CD4-positive, alpha-beta T cell treated with Interleukin-15 for 4 hours (primary cell): ENCODE measurements at places on chromosomes 1 and 21.

DNA sequence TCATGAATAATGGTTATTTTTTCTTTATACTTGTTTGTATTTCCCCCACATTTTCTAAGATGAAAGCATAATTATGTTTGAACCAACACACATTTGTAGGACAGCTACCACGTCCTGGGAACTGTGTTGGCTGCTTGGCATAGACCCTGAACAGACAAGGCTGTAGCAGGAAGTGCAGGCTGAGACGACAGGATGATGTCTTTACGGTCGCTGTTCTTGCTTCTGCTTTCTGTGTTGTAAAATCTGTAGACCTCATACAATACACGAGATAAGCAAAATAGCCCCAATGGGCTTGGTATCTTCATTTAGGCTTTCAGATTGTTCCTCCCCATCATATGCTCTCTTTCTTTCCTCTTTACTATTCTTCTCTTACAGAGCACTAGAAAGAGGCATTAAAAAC lies 23.3 kb upstream of the OTUD3 start:
- no peak for DNase-seq

- no peak for DNase-seq
These were observed 801.1 kb upstream of the CXADR start for GRCh38 chr21:16711757-16712156.

GRCh38 chr1:54811066-54811465 lies 9.9 kb upstream of the TTC22 start:
- DNase-seq: no peak

- DNase-seq: no peak
These were observed 1.2 kb upstream of the KCNE1 start for GRCh38 chr21:34513129-34513675.

GRCh38 chr1:66758241-66758755 lies 6.0 kb downstream of the DYNLT5 start:
- no peak for DNase-seq

DNA sequence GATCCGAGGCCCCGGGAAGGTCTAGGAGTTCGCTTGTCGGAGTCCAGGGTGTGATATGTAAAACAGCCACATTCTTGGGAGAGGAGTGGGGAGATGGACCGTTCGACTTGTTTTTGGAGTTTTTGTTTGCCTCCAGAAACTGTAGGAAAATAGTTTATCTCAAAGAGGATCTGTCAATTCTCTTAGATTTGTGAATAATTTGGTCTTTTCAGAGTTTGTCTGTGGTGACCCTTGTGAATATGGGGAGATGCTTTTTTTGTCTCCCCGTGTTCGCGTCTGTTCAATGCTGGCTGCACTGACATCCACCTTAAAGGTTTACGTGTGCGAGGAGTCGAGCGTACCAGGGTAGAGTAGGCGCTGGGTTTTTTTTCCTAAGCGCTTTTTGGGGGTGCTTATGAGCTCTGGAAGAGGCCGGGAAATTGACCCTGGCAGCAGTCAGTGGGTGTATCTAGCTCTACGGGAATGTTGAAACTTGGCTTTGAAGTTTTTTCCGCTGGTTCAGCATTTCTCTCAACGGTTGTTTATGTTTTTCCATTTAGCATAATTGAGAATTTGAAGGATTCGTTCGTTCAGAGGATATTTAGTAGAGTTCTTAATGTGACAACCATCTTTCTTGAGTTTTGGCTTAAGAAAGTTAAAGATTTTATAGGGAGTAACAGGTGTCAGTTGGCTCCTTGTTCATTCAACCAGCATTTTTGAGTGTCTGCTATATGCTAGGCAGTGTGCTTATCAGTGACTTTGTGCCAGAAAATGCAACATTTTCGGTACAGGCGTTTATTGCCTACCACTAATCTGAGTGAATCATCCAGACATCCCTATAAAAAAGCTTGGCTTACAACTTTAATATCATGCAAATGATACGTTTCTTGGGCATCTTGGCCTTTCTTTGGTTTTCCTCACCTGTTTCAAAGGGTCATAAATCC lies 1.2 kb downstream of the SZRD1 start:
- DNase-seq: no peak

GRCh38 chr1:41626616-41627375 lies 142.3 kb upstream of the EDN2 start:
- DNase-seq: no peak

DNA sequence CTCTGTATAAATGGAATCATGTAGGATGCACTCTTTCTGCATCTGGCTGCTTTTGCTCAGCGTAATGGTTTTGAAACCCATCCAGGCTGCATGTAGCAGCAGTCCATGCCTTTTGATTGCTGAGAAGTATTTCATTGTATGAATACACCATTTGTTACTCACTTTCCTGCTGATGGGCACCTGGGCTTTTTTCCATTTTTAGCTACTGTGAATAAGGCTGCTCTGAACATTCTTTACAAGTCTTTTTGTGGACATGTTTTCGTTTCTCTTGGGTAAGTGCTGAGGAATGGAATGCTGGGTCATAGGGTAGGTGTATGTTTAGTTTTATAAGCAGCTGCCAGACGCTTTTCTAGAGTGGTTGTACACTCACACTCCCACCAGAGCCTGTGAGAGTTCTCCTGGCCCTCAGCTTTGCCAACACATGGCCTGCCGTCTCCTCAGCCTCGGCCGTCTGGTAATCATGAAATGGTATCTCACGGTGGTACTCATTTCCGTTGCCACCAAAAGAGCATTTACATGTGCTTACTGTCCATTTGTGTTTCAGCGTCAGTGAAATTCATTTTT lies 22.7 kb downstream of the SLX9 start:
- DNase-seq: no peak

DNA sequence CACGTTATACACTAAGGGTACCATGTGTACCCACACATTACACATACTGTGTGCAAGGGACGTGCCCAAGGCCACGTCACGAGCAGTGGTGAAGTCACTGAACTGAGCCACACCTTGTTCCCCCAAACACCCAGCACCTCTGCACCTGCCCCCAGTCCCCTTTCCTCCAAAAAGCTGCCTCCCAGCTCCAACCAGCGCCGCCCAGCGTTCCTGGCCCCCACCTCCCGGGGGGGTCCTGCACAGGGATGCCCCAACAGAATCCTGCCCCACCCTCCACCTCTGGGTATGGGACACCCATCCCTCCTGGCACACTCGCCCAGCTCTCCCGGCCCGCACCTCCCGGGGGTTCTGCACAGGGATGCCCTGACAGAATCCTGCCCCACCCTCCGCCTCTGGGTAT lies 54.1 kb downstream of the CHD5 start:
- DNase-seq: no peak
